Vein endothelial cell (primary cell): ENCODE measurements at places on chromosomes 12 and 14. TPM values are rescaled to one million over a fixed set of nuclear protein-coding genes. Genes with fewer than 3 reads are reported as not detected.

The CEBPE gene
- total RNA-seq: not detected in 2 replicates

The GDF3 gene
- total RNA-seq: 0.96 and 1.6 TPM in 2 replicates

The NABP2 gene
- total RNA-seq: 30.2 and 33.0 TPM in 2 replicates

The WNT5B gene
- 0.33 and 0.38 TPM in 2 replicates for total RNA-seq

The LARP4 gene
- total RNA-seq: 48.3 and 50.3 TPM in 2 replicates

The TCL1B gene
- not detected in 2 replicates for total RNA-seq

The FOXN3 gene
- total RNA-seq: 37.5 and 47.4 TPM in 2 replicates

The TAS2R14 gene
- total RNA-seq: 2.3 and 4.0 TPM in 2 replicates

The MANSC4 gene
- 0.33 TPM in 1 of 2 replicates, not detected in the other for total RNA-seq

The TCL1A gene
- total RNA-seq: not detected in 2 replicates
